Type B pancreatic cell (in vitro differentiated cells): ENCODE measurements at places on chromosomes 4 and X. TPM values are rescaled to one million over a fixed set of nuclear protein-coding genes. Genes with fewer than 3 reads are reported as not detected.

TMEM255A gene
- total RNA-seq = 0.38 and 2.4 TPM in 2 replicates

CT45A10 gene
- not detected in 2 replicates for total RNA-seq

SMIM10L2A gene
- 2.6 and 4.8 TPM in 2 replicates for total RNA-seq

DOK7 gene
- total RNA-seq = 0.55 and 0.72 TPM in 2 replicates

SPOCK3 gene
- 7.1 and 10.4 TPM in 2 replicates for total RNA-seq

CENPVL1 gene
- 0.33 and 0.85 TPM in 2 replicates for total RNA-seq

DNA sequence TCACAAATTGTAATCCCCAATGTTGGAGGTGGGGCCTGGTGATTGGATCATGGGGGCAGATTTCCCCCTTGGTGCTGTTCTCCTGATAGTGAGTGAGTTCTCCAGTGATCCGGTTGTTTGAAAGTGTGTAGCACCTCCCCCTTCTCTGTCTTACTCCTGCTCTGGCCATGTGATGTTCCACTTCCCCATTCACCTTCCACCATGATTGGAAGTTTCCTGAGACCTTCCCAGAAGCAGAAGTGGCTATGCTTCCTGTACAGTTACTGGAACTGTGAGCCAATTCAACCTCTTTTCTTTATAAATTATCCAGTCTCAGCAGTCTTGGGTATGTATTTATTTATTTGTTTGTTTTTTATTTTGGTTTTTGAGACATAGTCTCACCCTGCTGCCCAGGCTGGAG lies 143.2 kb downstream of the CPE start:
- no peak overlapping the region for H3K27ac ChIP-seq
- H3K27me3 ChIP-seq = peaks cover 3% of the 10 kb centered on the region
- H3K36me3 ChIP-seq = no peaks in the 10 kb centered on the region
- no peak for DNase-seq

- peaks cover 4% of the 10 kb centered on the region for H3K4me1 ChIP-seq
- H3K27ac ChIP-seq = no peak overlapping the region
- no peak overlapping the region for H3K4me3 ChIP-seq
- no peaks in the 10 kb centered on the region for H3K36me3 ChIP-seq
- DNase-seq = no peak
Measured at GRCh38 chrX:25721564-25721963, 416.6 kb upstream of the MAGEB18 start.

- DNase-seq = no peak
- H3K4me1 ChIP-seq = peaks cover 5% of the 10 kb centered on the region
- H3K27ac ChIP-seq = no peak overlapping the region
- no peak overlapping the region for H3K4me3 ChIP-seq
Measured at GRCh38 chrX:138925330-138925729, 213.8 kb upstream of the FGF13 start.

GRCh38 chr4:17595471-17596005 lies 18.5 kb downstream of the LAP3 start:
- peaks cover 12% of the 10 kb centered on the region for H3K36me3 ChIP-seq
- no peaks in the 10 kb centered on the region for H3K4me1 ChIP-seq
- no peaks in the 10 kb centered on the region for H3K27me3 ChIP-seq
- no peak overlapping the region for H3K4me3 ChIP-seq
- no peak for DNase-seq

GRCh38 chr4:123616951-123617461 lies 220.4 kb downstream of the SPRY1 start:
- H3K27me3 ChIP-seq = no peaks in the 10 kb centered on the region
- no peaks in the 10 kb centered on the region for H3K36me3 ChIP-seq
- DNase-seq = no peak
- peaks cover 31% of the 10 kb centered on the region for H3K4me1 ChIP-seq
- peak overlapping the region; percentile 42 for H3K27ac ChIP-seq

- H3K27me3 ChIP-seq = no peaks in the 10 kb centered on the region
- no peaks in the 10 kb centered on the region for H3K36me3 ChIP-seq
- H3K4me1 ChIP-seq = no peaks in the 10 kb centered on the region
- DNase-seq = no peak
- no peak overlapping the region for H3K4me3 ChIP-seq
Measured at GRCh38 chr4:116005037-116005805, 891.8 kb upstream of the NDST4 start.

DNA sequence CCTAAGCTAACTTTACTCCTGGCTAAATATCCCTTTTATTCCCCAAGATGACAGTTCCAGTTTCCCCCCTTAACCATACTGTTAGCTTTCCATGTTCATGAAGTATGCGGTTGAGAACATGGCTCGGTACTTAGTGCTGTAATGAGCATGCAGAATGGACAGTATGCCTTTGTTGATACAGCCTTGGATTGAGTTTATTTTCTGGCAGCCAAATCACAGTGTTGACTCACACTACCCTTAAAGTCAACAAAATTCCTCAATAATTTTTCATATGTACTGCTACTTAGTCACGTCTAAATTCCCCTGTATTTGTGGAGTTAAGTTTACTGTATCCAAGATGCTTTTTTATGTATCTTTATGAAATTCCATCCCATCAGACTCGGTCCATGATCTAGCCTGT lies 1.4 kb upstream of the VEGFC start:
- H3K27ac ChIP-seq = peak overlapping the region; percentile 77
- H3K4me3 ChIP-seq = peak overlapping the region; percentile 87
- no peak for DNase-seq
- no peaks in the 10 kb centered on the region for H3K36me3 ChIP-seq

DNA sequence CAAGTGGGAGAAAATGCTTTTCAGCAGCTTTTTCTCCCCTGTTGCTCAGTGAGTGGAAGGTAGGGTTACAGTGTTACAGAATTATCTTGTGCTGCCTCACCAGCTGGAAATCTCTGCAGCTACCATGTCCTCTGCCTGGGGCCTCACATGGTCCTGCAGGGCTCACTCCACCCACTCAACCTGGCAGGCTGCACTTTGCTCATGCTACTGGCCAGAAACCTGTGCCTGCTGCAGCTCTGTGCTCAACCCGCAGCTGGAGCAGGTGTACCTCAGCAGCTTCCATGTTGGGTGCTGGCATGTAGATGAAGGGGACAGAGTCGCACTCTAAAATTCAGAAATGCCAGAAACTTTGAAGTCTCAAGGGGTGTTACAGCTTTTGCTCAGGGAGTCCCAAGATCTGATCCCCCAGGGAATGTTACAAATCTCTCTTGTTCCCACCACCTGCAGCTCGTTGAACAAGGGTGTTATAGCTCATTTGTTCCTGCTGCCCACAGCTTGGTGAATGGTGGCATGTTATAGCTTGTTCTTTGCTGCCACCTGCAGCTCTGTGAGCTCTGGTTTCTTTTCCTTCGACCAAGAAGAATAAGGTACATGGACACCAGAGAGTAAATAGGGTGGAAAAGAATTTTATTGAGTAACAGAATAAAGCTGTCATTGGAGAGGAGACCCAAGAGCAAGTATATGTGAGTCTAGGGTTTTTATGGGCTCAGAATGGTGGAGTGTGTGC lies 845.8 kb downstream of the TECRL start:
- H3K27me3 ChIP-seq = no peaks in the 10 kb centered on the region
- no peak overlapping the region for H3K27ac ChIP-seq
- no peaks in the 10 kb centered on the region for H3K4me1 ChIP-seq
- H3K4me3 ChIP-seq = no peak overlapping the region

DNA sequence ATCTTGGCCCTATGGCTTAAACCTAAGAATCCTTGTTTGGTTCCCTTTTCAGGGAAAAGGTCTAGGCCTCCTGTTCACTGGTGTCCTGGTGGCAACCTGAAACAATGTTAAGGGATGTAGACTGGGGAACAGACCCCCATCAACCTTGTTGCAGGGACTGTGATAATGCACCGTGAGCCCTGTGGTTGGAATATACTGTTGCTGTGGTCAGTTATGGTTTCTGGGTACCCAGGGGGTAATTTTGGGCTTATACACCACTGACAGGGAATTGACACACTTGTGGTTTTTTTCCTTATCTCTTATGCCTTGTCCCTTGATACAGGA lies 64.0 kb upstream of the WDR1 start:
- no peaks in the 10 kb centered on the region for H3K36me3 ChIP-seq
- H3K4me1 ChIP-seq = no peaks in the 10 kb centered on the region
- H3K4me3 ChIP-seq = no peak overlapping the region
- H3K27me3 ChIP-seq = peaks cover 5% of the 10 kb centered on the region
- H3K27ac ChIP-seq = no peak overlapping the region
- DNase-seq = no peak

- H3K4me3 ChIP-seq = no peak overlapping the region
- no peaks in the 10 kb centered on the region for H3K36me3 ChIP-seq
- peaks cover 9% of the 10 kb centered on the region for H3K27me3 ChIP-seq
- DNase-seq = no peak
- H3K4me1 ChIP-seq = no peaks in the 10 kb centered on the region
Measured at GRCh38 chr4:165625281-165625680, 246.5 kb downstream of the CPE start.

- no peak overlapping the region for H3K27ac ChIP-seq
- no peak for DNase-seq
- peaks cover 3% of the 10 kb centered on the region for H3K27me3 ChIP-seq
- H3K36me3 ChIP-seq = no peaks in the 10 kb centered on the region
Measured at GRCh38 chr4:10582059-10582686, 102.4 kb downstream of the CLNK start.

DNA sequence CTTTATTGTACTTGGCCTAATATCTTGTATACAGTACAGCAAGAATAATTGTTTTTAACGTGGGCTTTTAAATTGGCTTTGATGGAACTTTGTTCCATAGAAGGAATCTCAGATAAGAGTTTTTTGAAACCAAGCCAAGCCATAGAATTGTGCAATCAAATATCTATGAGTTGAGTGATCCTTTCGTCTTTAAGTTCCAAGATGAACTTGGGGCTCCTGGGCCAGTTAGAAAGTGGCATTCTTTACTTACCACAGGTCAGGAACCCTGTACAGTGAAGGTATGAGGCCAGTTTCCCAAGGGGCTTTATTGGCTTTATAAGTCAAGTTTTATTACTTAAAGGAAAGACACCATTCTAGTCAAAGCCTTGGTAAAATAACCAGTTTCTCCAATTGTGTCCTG lies 2104.2 kb downstream of the PCDH7 start:
- DNase-seq = no peak
- no peak overlapping the region for H3K4me3 ChIP-seq
- no peaks in the 10 kb centered on the region for H3K36me3 ChIP-seq

GRCh38 chrX:55818673-55819375 lies 101.3 kb downstream of the RRAGB start:
- H3K36me3 ChIP-seq = no peaks in the 10 kb centered on the region
- H3K27me3 ChIP-seq = no peaks in the 10 kb centered on the region
- no peak for DNase-seq
- peak overlapping the region; percentile 19 for H3K4me3 ChIP-seq
- no peaks in the 10 kb centered on the region for H3K4me1 ChIP-seq
- H3K27ac ChIP-seq = peak overlapping the region; percentile 61
